NCI-H1417 (cell line): ENCODE measurements at places on chromosomes 1 and 21.
A peak's percentile ranks its signal among the peaks of the same experiment; 100 is the strongest.

DNA sequence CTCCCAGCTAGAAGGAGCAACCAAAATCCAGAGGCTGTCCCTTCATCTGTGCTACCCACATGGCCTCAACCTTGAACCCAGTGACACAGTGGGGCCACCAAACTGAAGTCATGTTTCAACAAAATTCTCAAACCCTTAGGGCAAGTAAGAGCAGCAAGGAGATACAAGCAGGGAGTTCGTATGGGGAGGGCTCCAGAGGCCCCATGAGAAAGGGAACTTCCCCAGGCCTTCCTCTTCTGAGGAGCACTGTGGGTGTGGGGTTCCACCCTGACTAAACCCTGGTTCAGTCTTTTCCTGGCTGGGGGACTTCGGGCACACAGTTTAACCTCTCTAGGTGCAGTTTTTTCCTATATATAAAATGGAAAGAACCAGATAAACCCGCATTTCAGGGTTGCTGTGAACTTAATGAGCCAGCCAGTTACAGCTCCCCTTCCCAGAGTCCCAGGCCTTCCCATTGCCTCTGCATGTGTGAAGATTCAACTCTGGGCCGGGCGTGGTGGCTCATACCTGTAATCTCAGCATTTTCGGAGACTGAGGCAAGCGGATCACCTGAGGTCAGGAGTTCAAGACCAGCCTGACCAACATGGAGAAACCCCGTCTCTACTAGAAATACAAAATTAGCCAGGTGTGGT, 8.0 kb upstream of the THEMIS2 start:
- no peak for DNase-seq

- DNase-seq, result no peak
Observed at GRCh38 chr1:151763990-151764389, 694 bp upstream of the MRPL9 start.

DNA sequence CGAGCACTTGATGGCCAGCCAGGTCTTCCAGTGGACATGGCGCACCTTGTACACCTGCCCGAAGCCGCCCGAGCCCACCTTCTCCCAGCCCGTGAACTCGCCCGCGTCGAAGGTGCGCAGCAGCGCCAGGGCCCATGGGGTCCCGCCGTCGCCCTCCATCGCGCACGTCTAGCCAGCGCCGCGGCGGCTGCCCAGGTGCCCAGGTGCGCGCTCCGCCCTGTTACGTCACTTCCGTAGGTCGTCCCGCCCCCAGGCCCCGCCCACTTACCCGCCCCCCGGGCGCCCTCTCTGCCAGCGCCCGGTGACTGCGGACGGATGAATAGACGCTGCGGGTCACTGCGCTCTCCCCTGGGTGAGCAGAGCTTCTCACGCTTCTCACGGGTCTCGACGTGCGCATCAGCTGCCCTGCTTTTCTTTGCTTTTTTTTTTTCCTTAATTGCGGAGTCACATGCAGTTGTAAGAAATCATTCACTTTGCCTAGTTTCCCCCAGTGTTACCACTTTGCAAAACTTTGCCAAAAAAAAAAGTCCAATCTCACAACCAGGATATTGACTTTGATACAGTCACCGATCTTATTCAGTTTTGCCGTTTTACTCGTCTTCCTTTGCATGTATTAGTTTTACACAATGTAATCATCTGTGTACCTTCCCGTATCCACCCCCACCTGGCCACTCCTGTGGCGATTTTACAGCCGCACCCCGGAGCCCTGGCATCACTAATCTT, at the start of gene RIPK4:
RIPK4 (minus strand) TSS at position 170 of the 723 bp plus-strand sequence; CDS start at position 159, 11 bp downstream.
- DNase-seq, result peak; percentile 94

DNA sequence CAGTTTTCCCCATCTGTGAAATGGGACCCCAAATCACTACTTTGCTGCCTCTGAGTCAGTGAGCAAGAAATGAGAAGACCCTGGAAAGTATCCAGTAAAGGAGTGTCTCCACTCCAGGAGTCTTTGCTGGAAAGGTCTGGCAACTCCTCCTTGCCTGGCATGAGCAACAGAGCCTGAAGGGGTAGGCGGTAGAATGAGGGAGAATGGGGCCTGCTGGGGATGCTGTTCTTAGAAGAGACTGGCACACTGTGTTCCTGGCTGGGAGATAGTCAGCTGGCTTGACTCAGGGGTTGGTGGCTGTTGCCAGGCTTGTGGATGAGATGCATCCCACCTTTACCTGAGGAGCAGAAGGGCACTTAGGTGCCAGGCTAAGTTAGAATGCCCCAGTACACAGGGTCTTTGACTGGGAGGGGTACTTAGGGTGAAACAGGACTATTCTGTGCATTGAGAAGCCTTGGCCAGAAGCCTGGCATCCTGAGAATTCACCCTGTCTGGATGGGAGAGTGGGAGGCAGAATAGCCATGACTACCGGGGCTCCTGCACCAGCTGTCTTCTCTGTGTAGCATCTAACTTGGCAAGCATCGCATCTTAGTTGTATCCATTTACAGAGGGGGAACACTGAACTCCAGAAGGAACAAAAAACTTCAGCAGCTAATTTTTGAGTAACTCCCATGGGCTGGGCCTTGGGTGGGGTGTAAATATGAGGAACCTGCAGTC, 2.5 kb downstream of the MFSD2A start:
- no peak for DNase-seq

GRCh38 chr1:204304067-204304466, 55.7 kb downstream of the PLEKHA6 start:
- DNase-seq, result no peak
